ENCODE measurements at places on chromosomes 6 and 20.

DNA sequence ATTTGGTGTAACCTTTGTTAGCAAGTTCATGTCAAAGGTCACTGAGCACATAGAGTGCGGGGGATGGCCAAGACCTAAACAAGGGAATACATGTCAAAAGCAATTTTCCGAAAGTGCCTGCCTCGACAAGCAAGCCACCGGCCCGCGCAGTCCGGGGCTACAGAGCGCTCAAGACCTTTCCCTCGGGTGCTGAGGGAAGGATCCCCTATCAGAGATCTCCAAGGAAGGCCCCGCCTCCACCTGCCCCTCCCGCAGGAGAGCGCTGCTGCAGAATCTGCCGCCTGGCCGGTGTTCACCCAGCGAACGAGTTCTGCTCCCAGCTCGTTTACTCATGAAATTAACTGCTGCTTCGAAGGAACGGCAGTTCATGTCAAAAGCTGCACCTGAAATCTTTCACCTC lies 252.7 kb downstream of the BMP7 start:
- DNase-seq = no peak

DNA sequence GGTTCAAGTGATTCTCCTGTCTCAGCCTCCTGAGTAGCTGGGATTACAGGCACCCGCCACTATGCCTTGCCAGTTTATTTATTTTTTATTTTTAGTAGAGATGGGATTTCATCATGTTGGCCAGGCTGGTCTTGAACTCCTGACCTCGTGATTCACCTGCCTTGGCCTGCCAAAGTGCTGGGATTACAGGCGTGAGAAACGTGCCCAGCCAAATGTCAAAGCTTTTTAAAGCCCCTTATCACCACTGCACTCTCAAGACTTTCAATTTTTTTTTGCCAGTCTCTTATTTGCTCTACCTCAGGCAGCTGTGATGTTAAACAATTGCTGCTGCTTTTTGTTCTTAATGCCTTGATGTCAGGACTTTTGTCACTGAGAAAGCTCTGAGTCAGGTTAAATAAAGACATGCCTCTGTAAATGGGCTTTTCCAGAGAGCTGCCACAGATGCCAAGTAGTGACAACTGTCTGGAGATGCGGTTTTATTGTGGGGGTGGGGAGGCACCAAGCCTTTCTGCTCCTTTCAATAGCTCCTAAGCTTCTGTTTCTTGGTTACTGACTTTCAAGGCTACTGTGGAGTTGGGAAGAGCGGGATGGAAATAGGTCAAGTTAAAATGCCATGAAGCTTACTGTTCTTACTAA lies 29.2 kb downstream of the RSPH3 start:
- no peak for DNase-seq

DNA sequence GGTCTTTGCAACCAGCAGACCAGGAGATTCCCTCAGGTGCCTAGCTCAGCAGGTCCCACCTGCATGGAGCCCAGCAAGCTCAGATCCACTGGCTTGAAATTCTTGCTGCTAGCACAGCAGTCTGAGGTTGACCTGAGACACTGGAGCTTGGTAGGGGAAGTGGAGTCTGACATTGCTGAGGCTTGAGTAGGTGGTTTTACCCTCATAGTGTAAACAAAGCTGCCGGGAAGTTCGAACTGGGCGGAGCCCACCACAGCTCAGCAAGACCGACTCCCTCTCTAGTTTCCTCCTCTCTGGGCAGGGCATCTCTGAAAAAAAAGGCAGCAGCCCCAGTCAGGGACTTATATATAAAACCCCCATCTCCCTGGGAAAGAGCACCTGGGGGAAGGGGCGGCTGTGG lies 34.3 kb downstream of the PRSS35 start:
- no peak for DNase-seq

- no peak for DNase-seq
Measured at GRCh38 chr6:63716169-63716568, 80.6 kb downstream of the PHF3 start.

- no peak for DNase-seq
Measured at GRCh38 chr6:158175111-158175510, 7.0 kb downstream of the GTF2H5 start.

DNA sequence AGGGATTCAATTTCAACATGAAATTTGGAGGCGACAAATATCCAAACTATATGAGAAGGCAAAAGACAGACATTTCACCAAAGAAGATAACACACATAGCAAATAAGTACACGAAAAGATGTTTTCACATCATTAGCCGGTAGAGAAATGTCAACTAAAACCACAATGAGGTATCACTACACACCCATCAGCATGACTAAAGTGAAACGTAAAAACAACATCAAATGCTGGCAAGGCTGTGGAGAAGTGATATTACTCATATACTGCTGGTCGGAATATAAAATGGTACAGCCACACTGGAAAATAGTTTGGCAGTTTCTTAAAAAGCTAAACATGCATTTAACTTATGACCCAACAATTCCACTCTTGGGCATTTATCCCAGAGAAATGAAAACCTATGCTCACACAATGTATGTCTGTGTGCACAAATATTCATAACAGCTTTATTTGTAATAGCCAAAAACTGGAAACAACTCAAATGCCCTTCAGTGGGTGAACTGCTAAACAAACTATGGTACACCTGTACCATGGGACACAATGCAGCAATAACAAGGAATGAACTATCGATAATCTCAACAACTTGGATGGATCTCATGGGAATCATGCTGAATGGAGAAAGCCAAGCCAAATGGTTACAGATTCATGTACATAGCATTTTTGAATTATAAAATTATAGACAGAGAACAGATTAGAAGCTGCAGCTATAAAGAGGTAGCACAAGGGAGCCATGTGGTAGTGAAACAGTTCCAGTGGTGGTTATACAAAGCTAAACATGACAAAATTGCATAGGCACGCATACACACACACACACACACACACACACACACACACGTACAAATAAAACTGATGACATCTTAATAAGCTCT lies 8.6 kb downstream of the ADAT2 start:
- no peak for DNase-seq

- no peak for DNase-seq
Measured at GRCh38 chr6:25315194-25316177, 36.3 kb downstream of the CARMIL1 start.

DNA sequence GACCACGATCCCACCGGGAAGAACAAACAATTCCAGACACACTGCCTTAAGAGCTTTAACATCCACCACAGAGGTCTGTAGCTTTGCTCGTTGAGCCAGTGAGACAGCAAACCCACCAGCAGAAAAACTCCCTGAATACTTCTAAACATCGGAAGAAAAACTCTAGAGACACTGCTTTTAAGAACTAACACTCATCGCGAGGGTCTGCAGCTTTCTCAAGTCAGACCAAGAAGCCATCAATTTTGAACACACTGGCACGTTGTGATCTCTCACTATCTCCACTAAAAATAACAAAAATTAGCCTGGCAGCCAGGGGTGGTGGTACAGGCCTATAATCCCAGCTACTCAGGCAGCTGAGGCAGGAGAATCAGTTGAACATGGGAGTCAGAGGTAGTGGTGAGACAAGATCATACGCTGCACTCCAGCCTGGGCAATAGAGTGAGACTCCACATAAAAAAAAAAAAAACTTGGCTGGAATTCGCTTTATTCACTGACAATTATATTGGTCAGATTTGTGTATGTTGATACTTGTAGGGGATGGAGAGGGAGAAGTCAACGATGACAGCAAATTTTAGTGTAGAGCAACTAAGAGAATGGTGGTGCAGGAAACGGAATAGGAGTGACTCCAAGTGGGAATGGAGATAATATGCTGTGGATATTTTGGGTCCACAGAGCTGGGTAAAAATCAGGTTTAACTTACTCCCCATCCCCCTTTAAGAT lies 860 bp upstream of the TMEM14C start:
- DNase-seq = no peak

DNA sequence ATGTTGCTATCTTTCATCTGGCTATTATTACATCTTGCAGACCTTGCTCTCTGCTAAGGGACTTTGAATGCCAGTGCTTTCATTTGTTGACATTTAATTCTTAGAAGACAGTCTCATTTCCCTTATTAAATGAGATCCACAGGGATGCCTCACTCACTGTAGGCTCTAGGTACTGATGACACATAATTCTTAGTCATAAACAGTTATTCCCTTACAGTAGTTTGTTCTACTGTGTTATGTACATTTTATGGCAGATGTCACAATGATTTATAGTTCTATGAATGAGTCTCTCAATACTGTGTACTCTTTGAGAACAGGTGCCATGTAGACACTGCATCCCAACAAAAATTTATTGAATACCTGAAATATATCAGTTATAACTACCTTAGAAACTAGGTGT lies 70.3 kb downstream of the FAM83B start:
- no peak for DNase-seq

DNA sequence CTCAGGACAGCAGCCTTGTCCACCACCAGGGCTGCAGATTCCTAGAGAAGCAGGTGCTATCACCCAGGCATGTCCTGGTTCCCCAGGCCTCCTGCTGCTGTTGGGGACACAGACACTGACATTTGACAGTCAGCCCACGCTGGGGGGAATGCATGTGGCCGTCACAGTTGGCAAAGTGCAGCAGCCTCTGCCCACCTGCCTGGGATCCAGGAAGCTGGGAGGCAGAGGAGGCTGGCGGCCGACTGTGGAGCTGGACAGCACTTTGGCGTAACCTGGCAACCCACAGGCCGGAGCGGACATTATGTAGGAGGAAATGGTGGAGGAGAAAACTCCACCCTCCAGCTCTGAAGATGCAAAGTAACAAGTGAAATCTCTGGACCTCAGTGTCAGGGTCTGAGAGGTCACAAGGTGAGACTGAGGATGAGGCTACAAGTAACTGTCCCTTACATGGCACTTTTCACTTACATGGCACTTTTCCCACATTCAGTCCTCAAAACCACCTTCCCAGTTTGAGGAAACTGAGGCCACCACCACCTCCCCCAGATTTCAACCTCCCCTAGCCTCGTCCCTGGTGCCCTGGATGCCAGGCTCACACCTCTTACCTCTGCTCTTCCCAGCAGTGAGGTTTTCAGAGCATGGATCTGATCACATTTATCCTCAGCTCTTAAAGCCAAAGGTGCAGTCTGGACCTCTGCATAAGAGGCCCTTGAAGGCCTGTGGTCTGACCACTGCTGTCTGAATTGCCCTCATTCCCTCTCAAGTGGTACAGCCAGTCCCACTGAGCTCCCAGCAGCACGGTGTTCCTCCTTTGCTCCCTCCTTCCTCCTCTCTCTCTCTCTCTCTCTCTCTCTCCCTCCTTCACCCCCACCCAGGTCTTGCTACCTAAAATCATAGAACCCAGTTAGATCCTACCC lies 8.7 kb downstream of the MAP1LC3A start:
- DNase-seq = no peak

DNA sequence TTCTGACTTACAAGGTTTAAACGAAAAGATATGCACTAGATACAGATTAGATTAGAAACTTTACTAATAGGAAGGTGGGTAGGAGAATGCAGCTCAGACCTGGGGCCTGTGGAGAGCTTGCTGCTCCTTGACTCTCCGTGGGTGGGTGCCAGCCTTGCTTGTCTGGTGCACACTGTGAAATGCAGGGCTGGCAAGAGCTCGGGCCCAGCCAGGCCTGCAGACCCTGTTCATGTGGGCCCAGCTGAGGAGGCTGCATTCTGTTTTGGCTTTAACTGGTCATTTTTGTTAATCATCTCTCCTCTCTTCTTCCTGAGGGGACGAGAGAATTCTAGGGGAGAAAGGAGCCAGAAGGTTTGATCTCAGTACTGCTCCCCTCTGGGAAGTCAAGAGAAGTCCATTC lies 325.4 kb downstream of the QKI start:
- no peak for DNase-seq

- DNase-seq = no peak
Measured at GRCh38 chr6:143099647-143100046, 39.0 kb downstream of the AIG1 start.

GRCh38 chr20:48747840-48748414 lies 79.9 kb downstream of the PREX1 start:
- no peak for DNase-seq

All from posterior cingulate gyrus (tissue), 11 donors.